H4 (cell line): ENCODE measurements at places on chromosomes 16 and 17. TPM values are rescaled to one million over a fixed set of nuclear protein-coding genes. Genes with fewer than 3 reads are reported as not detected.

Gene SERPINF2
- not detected in 2 replicates for total RNA-seq

Gene FA2H
- total RNA-seq = not detected in 2 replicates

Gene ZDHHC7
- total RNA-seq = 55.0 and 77.6 TPM in 2 replicates

Gene APPBP2
- 24.7 and 33.0 TPM in 2 replicates for total RNA-seq

Gene DNAH9
- 0.54 TPM in 1 of 2 replicates, not detected in the other for total RNA-seq

Gene XPO6
- total RNA-seq = 46.8 and 54.2 TPM in 2 replicates

Gene KRTAP4-5
- not detected in 2 replicates for total RNA-seq

Gene TLCD2
- 1.2 and 1.4 TPM in 2 replicates for total RNA-seq

Gene CDRT15L2
- total RNA-seq = not detected in 2 replicates

Gene FOXC2
- 0.12 and 0.60 TPM in 2 replicates for total RNA-seq

Gene OSGIN1
- 26.1 and 27.3 TPM in 2 replicates for total RNA-seq

Gene STAC2
- total RNA-seq = 0.04 TPM in 1 of 2 replicates, not detected in the other

Gene THUMPD1
- 33.2 and 44.0 TPM in 2 replicates for total RNA-seq

Gene TRPV3
- not detected in 2 replicates for total RNA-seq

Gene WFDC1
- total RNA-seq = not detected in 2 replicates

Gene CRYBA1
- total RNA-seq = not detected in 2 replicates

Gene SPNS2
- 0.06 and 0.52 TPM in 2 replicates for total RNA-seq

Gene SSTR5
- total RNA-seq = not detected in 2 replicates

Gene ADAD2
- total RNA-seq = not detected in 2 replicates

Gene KREMEN2
- 6.0 and 11.0 TPM in 2 replicates for total RNA-seq

Gene TOB1
- total RNA-seq = 3.1 and 7.0 TPM in 2 replicates

Gene SLFN12L
- total RNA-seq = 0.06 and 0.31 TPM in 2 replicates

Gene MRPL58
- total RNA-seq = 89.4 and 107 TPM in 2 replicates
